ELF-1 (cell line): ENCODE measurements at places on chromosomes 4 and X.

DNA sequence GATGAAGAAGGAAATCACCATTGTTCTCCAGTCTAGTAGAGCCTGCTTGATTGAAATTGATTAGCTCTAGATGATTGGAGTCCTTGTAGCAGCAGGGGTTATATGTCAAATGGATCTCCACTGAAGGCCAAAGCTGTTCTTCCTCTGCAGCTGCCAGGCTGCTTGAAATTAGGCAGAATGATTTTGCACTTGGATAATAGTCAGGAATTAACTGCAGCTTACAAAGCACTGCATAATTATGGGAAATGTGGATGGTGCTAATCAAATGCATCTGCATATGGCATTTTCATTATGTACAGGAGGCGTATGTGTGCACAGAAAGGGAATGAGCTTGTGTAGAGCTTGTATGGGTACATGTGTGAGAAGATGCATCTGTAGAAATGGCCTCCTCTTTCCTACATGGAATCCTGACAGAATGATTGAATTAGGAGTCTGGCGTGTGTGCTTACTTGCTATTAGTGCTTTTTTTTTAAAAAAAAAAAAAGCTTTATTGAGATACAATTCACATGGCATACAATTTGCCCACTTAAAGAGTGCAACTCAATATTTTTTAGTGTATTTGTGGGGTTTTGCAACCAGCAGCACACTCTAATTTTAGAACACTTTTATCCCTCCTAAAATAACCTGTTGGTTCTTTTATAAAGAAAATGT lies 65.9 kb downstream of the TMEM131L start:
- DNase-seq = no peak

DNA sequence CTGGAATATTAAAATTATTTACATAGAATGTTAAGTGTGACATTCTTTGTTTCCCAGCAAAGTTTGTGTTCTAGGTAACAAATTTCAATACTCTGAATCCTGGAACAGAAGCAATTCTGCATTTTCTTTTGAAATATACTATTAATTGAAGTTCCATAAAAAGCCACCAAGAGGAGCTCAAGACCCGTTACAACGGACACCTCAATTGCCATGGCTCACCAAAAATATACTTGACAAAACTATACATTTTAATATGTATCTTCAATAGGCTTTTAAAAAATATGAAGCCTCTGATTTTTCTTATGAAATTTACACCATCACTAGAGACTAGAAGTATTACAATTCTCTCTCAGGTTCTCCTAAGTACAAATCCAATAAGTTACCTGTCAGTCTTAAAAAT lies 111.4 kb downstream of the NYX start:
- DNase-seq = no peak

- peak; percentile 68 for DNase-seq
Measured at GRCh38 chrX:68807818-68808217, 21.0 kb upstream of the EFNB1 start.

DNA sequence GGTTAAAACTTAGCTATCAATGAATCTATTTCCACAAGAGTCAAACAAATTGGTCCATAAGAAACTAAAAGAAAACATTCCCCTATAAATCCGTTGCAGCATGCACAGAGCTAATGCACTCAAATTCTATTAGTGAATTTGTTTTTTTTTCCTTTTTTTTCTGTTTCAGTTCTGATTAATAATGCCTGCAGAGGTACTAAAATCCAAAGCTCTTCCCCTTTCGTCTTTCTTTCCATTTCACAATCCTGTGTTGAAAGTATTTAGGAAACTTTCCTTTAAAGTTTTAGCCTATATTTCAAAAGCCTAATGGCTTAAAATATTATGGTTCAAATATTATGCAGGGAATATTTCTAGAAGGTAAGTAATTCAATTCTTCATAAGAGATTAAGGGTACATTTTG lies 45.9 kb upstream of the VEGFD start:
- no peak for DNase-seq

- DNase-seq = no peak
Measured at GRCh38 chr4:78695910-78696309, 80.2 kb upstream of the BMP2K start.

DNA sequence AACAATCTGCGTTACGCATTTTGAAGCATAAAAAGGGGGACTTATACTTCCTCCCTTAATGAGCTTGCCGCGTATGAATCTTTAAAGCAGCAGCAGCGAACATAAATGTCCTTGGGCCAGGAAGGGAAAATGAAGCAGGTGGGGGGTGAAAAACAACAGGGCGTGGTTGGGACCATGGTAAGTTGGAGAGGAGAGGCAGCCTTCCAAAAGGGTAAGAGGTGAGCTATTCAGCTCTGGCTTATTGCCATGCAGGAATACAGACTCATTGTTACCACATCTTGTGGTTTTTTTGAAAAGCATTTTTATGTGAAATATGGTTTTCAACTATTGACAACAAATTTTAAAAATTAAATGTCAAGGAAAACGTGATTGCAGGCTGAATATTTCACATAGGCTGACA lies 710.7 kb upstream of the FAM241A start:
- DNase-seq = no peak

DNA sequence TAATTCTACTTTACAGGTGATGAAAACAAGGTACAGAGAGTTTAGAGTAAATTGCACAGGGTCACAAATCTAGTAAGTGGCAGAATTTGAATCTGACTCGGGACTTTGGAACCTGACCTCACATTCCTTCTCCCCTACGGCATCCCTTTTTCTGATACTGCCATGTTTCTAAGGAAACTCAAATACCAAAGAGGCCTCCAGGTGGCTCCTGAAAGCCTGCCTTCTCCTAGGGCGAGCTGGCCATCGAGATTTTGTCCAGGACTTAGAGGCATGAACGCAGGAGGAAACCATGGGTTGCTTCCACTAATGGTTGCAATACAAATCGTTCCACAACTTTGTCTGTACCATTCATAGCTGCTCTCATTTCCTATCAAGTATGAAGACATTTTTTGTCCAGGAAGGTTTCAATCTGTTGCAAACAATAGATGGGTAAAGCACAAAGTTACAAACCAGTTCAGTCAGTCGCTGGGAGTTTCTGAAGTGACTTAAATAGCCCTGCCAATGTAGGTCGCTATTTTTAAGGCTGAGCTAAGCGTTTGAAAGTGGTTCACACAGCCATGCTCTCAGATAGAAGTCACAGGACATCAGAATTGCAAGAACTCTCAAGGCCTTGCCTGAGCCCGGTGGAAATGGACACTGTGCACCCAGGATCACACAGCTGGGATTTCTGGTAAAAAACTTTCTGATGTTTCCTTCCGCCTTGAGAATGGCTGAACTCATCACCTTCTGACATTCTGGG lies 296.6 kb upstream of the PRPS2 start:
- DNase-seq = peak; percentile 15

- peak; percentile 13 for DNase-seq
Measured at GRCh38 chr4:182144626-182145333, 98.4 kb upstream of the TENM3 start.

GRCh38 chr4:23697722-23698121 lies 192.1 kb downstream of the PPARGC1A start:
- no peak for DNase-seq

DNA sequence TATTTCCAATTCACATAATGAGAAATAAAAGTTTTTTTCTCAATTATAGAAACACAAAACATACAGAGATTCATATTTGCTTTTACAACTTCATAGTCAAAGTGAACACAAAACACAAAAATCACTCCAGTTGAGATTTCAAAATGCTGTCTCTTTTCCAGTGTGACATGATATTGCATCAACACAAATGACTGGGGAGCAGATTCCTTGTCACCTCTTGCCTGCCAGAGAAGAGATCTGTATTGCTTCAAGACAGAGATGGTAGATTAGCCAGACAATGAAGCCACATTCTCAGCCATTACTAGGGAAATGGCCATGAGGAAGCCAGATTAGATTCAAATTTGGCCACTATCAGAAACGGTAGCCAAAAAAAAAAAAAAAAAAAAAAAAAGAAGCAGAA lies 2313.1 kb upstream of the AGA start:
- DNase-seq = no peak

DNA sequence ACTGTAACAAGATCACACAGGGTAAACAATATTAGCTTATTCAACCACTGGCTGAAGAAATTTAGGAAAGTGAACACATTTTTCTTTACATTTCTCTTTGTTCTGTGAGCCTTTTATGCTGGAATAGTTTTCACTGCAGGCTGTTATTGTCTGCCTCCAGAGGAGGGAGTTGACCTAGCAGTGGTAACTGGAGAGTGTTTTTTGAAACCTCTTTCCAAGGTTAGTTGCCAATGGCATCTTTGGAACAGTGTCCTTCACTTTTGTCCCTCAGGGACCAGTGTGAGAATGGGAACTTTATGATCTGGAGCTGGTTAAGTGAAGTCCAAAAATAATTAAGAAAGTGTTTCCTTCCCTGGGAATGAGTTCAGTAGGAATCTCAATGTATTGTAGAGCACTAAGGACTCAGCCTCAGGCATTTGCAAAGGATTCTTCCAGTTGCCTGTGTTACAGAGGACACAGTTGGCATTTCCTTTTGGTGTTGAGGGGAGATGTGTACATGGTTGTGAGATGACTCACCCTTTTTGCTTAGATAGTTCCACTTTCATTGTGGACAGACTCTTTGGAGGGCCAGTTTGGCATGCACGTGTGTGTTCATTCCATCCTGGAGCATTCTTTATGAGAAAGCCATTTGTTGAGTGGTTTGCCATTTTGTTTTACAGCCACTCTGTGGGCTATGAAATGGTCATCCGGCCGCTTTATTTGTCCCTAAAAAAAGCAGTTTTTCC lies 61.3 kb downstream of the AR start:
- peak; percentile 74 for DNase-seq

DNA sequence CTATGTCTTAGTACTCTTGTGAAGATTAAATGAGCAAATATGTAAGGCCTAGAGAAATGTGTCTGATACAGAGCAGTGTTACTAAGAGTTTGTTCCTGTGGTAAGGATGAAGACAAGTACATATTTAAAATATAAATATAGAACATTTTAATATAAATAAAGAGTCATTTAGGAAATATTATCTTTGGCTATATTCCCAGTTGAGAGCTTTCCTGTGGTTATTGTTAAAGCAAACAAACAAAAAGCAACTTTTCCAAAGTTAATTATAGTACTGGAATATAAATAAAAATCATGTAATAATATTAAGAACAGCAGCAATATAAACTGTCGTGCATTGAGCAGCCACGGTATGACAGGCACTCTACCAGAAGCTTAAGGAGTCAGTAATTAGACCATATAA lies 472.5 kb downstream of the INPP4B start:
- no peak for DNase-seq

DNA sequence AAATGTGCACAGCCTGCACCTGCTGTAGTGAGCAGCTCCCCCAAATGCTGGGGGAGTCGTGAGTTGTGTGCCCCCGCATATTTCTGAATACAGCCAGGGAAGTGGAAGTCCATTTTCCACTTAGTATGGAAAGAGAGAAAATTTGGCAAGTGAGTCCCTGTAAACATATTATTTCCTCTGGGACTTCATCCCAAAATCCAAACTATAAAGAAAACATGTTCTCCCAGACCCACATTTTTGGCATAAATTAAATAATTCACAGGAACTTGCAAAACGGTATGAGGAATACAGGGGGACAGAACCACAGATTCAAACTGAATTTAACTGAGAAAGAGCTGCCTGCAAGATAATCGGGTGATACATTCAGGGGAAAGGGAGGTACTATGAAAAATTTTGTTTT lies 107.2 kb downstream of the GPR143 start:
- no peak for DNase-seq

DNA sequence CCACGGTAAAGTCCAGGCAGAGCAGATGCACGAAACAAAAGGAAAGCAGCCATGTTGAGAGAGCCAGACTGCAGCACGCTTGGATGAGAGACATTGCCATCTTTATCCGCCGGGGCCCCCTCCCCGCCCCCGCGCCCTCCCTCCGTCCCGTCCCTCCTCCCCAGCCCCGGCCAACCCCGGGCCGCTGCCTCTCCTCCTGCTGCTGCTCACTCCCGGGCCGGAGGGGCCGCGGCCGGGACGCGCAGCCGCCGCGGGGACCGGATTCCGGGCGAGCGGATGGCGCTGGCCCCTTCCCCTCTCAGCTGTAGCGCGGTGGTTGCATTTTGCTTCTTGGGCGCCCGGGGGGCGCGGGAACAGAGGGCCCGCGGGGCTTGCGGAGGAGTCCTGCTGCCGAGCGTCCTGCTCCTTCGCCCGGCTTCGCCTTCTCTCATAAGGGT lies 542 bp downstream of the RNF150 start:
- no peak for DNase-seq

GRCh38 chr4:1098311-1098925 lies 14.9 kb downstream of the RNF212 start:
- no peak for DNase-seq

DNA sequence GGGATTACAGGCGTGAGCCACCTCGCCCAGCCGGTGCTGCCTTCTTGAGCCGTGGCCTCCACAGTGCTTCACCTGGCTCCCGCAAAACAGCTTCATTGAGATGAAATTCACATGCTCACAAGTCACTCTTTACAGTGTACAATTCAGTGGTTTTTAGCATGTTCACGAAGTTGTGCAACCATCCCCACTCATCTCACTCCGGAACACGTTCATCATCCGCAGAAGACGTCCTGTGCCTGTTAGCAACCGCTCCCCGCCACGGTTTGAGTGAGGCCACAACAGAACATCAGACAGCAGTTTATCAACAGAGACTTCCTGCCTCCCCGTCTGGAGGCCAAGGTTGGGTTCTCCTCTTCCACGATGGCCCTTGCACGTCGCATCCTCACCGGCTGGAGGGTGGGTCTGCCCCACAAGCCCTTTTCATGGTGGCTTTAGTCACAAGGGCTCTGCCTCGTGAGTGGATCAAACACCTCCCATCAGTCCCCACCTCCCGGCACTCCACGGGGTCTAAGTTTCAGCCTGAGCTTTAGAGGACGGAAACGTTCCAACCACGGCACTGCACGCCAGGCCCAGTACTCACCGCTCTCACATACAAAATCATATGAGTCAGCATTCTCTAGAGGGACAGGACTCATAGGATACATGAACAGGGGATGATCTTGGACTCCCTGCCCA lies 29.6 kb upstream of the SPON2 start:
- DNase-seq = no peak
